ENCODE measurements at places on chromosomes 12 and 14. TPM values are rescaled to one million over a fixed set of nuclear protein-coding genes. Genes with fewer than 3 reads are reported as not detected.

The CRIP1 gene
- 0.90 TPM for total RNA-seq

The GPHB5 gene
- total RNA-seq = not detected

The IAPP gene
- not detected for total RNA-seq

The ZC2HC1C gene
- 0.51 TPM for total RNA-seq

The RNF41 gene
- 90.8 TPM for total RNA-seq

The ADAM21 gene
- 0.26 TPM for total RNA-seq
